RPMI7951 (cell line): ENCODE measurements at places on chromosomes 12 and 14. TPM values are rescaled to one million over a fixed set of nuclear protein-coding genes. Genes with fewer than 3 reads are reported as not detected.

- peak; percentile 19 for DNase-seq
These were observed 23.0 kb upstream of the GSG1 start for GRCh38 chr12:13126494-13126893.

DNA sequence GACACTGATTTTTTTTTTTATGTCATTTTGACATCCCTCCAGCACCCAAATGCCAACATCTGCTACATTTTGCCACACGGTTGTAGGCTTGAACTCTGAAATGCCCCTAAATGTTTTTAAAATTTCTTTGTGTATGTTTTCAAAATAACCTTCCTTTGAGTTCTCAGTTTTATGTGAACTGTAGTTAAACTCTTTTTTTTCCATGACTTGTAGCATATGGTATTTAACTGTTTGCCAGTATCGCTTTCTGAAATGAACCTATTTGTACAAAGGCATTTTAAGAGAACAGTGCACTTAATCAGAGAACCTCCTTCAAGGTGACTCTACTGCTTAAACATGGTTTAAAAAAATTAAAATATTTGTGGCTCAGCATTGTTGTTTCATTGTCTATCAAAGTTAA is 61.5 kb downstream of the PDE3A start:
- DNase-seq: no peak

- peak; percentile 85 for DNase-seq
These were observed 141.3 kb upstream of the PLEKHG7 start for GRCh38 chr12:92561543-92561899.

Gene HOTAIR
- total RNA-seq: not detected in 2 replicates

Gene WNT1
- total RNA-seq: not detected in 2 replicates

Gene SYT10
- total RNA-seq: under 0.01 TPM in 1 of 2 replicates, not detected in the other

Gene CAPS2
- total RNA-seq: 3.0 and 3.3 TPM in 2 replicates

Gene KRT71
- total RNA-seq: not detected in 2 replicates

Gene SLC2A14
- 0.10 and 0.12 TPM in 2 replicates for total RNA-seq
